Aorta (tissue), 5 donors: ENCODE measurements at places on chromosomes 12 and 14. TPM values are rescaled to one million over a fixed set of nuclear protein-coding genes. Genes with fewer than 3 reads are reported as not detected.

DNA sequence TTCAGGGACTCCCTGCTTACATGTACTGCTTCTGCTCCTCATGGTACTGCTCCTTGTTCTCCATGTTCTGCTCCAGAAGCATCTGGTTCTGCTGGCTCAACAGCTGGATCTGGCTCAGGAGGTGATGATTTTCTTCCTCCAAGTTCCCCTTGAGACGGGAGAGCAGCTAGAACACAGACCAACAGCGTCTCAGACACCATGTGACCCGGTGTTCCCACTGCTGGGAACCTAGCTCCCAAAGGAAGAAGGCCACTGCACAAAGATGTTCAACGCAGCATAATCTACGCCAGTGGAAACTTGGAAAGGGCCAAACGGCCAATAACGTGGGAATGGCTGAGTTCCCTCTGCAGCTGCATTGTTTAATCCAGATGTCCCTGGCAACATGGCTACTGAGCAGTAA lies 49.6 kb upstream of the GPR68 start:
- H3K27me3 ChIP-seq = no peaks in the 10 kb centered on the region
- peak; percentile 30 for DNase-seq
- no peak overlapping the region for H3K27ac ChIP-seq

FAM90A1 gene
- total RNA-seq = 0.32 TPM

DNA sequence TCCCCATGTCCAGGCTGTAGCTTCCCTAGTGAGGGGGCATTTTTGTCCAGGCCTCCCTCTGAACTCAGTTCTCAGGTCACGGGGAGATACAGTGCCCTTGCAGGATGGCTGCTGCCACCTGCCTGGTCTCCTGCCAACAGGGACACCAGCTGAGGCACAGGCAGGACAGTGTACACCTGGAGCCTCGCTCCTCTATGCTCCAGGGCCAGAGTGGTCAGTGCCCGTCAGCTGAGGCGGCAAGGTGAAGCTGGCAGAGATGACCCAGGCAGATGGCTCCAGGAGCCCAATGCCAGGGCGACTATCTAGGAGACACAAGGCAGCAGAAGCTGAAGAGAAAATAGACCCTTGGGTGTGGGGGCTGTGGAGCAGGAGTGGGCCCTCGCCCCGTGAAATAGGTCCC lies 12.6 kb downstream of the TUBA1C start:
- DNase-seq = no peak
- no peaks in the 10 kb centered on the region for H3K36me3 ChIP-seq
- no peaks in the 10 kb centered on the region for H3K4me1 ChIP-seq
- no peak overlapping the region for H3K4me3 ChIP-seq
- no peak overlapping the region for H3K27ac ChIP-seq

NPFF gene
- not detected for total RNA-seq

DNA sequence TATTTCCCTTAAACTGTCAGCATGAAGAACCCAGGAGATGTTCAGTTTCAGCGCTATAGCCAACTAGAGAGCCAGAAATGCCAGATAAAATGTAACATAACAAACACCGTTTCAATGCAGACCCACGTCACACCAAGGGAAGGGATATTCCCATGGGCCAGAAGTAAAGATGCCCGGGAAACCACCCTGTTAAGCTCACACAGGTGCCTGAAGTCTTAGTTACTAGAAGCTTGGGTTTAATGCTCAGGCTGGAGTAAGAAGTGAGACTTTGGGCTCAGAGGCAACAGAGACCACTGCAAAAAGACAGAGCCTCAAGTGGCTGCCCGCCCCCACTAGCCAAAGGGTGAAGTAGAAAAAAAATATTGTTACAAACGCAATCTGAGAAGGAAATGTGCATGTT lies 52.3 kb downstream of the SYNE3 start:
- no peaks in the 10 kb centered on the region for H3K36me3 ChIP-seq
- H3K4me3 ChIP-seq = no peak overlapping the region
- no peaks in the 10 kb centered on the region for H3K4me1 ChIP-seq
- no peaks in the 10 kb centered on the region for H3K27me3 ChIP-seq
